ENCODE measurements at places on chromosomes 2 and 18. TPM values are rescaled to one million over a fixed set of nuclear protein-coding genes. Genes with fewer than 3 reads are reported as not detected.

The ASAP2 gene
- 20.1 TPM for total RNA-seq

The LRRC30 gene
- total RNA-seq = not detected

The IL1B gene
- 0.63 TPM for total RNA-seq

The DSG3 gene
- total RNA-seq = 0.16 TPM

The POTEJ gene
- not detected for total RNA-seq

The BOK gene
- 9.3 TPM for total RNA-seq

The RTKN gene
- 18.1 TPM for total RNA-seq

The ADCYAP1 gene
- total RNA-seq = not detected

The SRD5A2 gene
- not detected for total RNA-seq

The TMEM37 gene
- total RNA-seq = 0.32 TPM

The ANKRD30BL gene
- not detected for total RNA-seq

The UGT1A5 gene
- not detected for total RNA-seq

The DOK6 gene
- total RNA-seq = 9.0 TPM

The BUB1 gene
- total RNA-seq = 5.8 TPM

The EFR3B gene
- total RNA-seq = 0.26 TPM

The ATP6V1B1 gene
- 0.79 TPM for total RNA-seq

The MYOM1 gene
- total RNA-seq = 1.7 TPM

The VAMP8 gene
- 4.4 TPM for total RNA-seq

The TP53I3 gene
- 99.1 TPM for total RNA-seq

The KCNIP3 gene
- total RNA-seq = 1.6 TPM

The SERPINB2 gene
- total RNA-seq = 1.4 TPM

The MYO5B gene
- 0.17 TPM for total RNA-seq

The PLEKHB2 gene
- 52.9 TPM for total RNA-seq

The GPR155 gene
- 1.7 TPM for total RNA-seq

The ALPG gene
- not detected for total RNA-seq

The GALNT13 gene
- total RNA-seq = not detected

The CCDC178 gene
- 0.94 TPM for total RNA-seq

The C2orf78 gene
- total RNA-seq = not detected

The GFPT1 gene
- total RNA-seq = 34.4 TPM

The ASXL3 gene
- 0.69 TPM for total RNA-seq

The ST6GAL2 gene
- total RNA-seq = not detected

The CPS1 gene
- total RNA-seq = 34.6 TPM

The MTCL1 gene
- 32.9 TPM for total RNA-seq

The PECR gene
- 15.4 TPM for total RNA-seq

The DTNA gene
- total RNA-seq = 19.1 TPM

The TTC31 gene
- 9.1 TPM for total RNA-seq

The FN1 gene
- total RNA-seq = 2,780 TPM

The NCKAP5 gene
- 1.1 TPM for total RNA-seq

The DAW1 gene
- total RNA-seq = 0.16 TPM

The CHRNG gene
- not detected for total RNA-seq

The STON1 gene
- total RNA-seq = 6.7 TPM

The NR4A2 gene
- 0.32 TPM for total RNA-seq

Data from bronchial smooth muscle cell (primary cell).